Activated T-helper 9 cell treated with anti-CD3 and anti-CD28 coated beads, Interleukin-2, amount 50 U/mL, for 16 hours (primary cell): ENCODE measurements at places on chromosomes 6 and 20.
A peak's percentile ranks its signal among the peaks of the same experiment; 100 is the strongest.

GRCh38 chr6:41451515-41452163, 94.5 kb upstream of the FOXP4 start:
- DNase-seq: no peak

- DNase-seq: no peak
These were observed 134.4 kb downstream of the ARHGAP18 start for GRCh38 chr6:129575378-129576118.

GRCh38 chr6:11917951-11918738, 94.0 kb upstream of the HIVEP1 start:
- no peak for DNase-seq

GRCh38 chr6:5335020-5335419, 73.7 kb downstream of the FARS2 start:
- DNase-seq: no peak

DNA sequence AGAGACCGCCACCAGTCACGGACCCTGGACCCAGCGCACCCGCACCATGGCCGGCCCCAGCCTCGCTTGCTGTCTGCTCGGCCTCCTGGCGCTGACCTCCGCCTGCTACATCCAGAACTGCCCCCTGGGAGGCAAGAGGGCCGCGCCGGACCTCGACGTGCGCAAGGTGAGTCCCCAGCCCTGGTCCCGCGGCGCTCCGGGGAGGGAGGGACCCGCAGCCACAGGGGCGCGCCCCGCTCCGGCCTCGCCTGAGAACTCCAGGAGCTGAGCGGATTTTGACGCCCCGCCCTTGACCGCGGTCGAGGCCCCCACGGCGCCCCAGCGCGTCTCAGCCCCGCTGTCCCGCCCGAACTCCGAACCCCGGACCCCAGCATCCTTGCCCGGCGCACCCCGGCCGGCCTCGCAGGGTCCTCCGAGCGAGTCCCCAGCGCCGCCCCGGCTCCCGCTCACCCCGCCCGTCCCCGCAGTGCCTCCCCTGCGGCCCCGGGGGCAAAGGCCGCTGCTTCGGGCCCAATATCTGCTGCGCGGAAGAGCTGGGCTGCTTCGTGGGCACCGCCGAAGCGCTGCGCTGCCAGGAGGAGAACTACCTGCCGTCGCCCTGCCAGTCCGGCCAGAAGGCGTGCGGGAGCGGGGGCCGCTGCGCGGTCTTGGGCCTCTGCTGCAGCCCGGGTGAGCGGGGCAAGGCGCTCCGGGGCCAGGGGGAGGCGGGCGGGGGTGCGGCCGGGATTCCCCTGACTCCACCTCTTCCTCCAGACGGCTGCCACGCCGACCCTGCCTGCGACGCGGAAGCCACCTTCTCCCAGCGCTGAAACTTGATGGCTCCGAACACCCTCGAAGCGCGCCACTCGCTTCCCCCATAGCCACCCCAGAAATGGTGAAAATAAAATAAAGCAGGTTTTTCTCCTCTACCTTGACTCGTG, at the start of gene OXT:
OXT (plus strand) TSS at position 11 of the 920 bp plus-strand sequence; CDS start at position 47, 36 bp downstream.
- peak; percentile 62 for DNase-seq

GRCh38 chr6:120608826-120609225, 725.5 kb downstream of the TBC1D32 start:
- DNase-seq: no peak

GRCh38 chr6:101640131-101640530, 246.6 kb downstream of the GRIK2 start:
- DNase-seq: no peak

DNA sequence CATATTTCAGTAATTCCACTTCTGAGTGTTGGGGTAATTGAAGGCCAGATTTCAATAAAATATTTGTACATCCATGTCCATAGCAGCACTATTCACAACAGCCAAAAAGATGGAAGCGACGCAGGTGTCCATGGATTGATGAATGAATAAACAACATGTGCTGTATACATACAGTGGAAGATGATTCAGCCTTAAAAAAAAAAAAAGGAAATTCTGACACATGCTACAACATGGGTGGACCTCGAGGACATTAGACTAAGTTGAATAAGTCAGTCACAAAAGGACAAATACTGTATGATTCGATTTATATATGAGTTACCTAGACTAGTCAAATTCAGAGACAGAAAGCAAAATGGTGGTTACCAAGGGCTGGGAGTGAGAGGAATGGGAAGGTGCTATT, 57.2 kb downstream of the TRAM2 start:
- DNase-seq: no peak

DNA sequence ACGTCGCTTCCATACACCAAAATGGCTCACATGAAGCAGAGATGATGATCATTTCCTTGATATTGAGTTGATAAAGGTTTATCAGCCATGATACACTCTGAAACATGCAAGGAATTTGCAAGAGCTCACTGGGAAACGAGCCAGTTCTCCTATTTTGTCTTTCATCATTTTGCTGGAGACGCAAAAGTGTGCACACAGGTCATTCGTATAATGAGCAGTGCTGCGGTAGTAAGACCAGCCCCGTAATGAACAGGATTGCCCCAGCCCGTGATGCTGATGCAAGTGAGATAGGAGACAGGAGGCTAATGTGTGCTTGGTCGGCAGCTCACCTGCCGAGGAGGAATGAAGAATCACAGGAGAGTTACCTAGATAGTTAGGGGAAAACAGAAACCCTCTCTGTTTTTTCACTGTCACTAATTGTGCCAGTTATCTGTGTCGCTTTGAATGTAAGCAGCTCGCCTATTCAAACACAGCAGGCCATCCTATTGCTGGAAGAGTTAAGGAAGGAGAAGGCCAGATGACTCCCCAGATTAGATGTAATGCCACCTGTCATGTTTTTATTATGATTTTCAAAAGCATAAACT, 391.8 kb downstream of the SAMD5 start:
- no peak for DNase-seq

DNA sequence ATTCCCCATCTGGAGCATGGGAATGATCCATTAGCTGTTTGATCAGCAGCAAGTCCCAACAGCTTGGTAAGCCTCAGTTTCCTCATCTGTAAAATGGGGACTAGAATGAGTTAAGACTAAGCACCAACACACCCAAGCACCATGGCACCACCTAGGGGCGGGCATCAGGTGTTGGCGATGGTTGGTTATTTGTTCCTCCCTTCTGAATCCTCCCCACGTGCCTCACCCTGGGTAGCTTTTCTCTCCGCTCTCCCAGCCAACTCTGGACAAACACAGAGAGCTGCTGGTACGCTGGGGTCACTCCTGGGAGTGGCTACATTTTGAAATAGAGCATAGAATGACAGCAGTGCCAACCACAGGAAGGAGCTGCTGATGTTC, 13.3 kb upstream of the ITPR3 start:
- DNase-seq: no peak

- DNase-seq: no peak
These were observed 177.5 kb upstream of the CST7 start for GRCh38 chr20:24771542-24772061.

GRCh38 chr6:4270001-4270400, 134.6 kb upstream of the ECI2 start:
- DNase-seq: no peak

DNA sequence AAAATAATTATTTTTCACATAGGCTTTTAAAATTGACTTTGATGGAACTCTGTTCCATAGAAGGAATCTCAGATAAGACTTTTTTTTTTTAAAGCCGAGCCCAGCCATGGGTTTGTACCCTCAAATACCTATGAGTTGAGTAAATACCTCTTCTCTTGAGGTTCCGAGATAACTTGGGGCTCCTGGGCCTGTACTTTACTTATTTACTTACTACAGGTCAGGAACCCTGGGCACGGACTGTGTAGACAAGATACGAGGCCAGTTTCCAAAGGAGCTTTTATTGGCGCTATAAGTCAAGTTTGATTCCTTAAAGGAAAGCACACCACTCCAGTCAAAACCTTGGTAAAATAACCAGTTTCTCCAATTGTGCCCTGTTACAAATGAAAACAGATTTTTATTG, 7.5 kb downstream of the AFG1L start:
- no peak for DNase-seq

DNA sequence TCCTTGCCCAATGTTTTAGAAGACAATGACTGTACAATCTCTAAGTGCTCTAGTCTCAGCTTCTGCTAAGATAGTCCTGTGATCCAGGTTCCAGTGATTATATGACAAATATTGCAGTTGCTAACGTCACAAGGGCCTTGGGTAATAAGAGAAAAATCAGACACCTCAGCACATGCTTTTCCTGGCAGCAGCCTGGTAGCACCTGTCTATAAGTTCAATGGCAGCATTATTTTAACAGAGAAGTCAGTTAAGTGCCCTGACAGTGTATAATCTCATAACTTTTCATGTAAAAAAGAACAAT, 121.3 kb upstream of the BCLAF1 start:
- DNase-seq: no peak

DNA sequence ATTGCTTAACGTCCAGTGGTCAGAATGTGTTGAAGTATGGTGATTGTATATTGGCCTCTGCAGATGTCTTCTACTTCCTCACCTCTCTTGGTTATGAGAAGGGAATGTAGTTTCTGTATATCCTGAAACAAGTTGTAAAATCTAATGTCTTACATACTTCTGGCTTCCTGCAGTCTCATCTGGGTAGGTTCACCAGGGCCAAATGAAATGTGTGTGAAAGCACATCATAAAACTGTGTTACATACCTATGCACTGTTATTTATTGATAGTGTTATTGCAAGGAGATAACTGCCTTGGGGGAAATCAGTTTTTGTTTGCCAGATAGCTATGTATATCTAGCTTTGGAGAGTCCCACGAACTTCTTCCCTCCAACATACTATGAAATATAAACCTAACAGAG, 35.7 kb upstream of the PLCG1 start:
- no peak for DNase-seq

- DNase-seq: no peak
These were observed 22.5 kb upstream of the C6orf58 start for GRCh38 chr6:127554435-127555006.

DNA sequence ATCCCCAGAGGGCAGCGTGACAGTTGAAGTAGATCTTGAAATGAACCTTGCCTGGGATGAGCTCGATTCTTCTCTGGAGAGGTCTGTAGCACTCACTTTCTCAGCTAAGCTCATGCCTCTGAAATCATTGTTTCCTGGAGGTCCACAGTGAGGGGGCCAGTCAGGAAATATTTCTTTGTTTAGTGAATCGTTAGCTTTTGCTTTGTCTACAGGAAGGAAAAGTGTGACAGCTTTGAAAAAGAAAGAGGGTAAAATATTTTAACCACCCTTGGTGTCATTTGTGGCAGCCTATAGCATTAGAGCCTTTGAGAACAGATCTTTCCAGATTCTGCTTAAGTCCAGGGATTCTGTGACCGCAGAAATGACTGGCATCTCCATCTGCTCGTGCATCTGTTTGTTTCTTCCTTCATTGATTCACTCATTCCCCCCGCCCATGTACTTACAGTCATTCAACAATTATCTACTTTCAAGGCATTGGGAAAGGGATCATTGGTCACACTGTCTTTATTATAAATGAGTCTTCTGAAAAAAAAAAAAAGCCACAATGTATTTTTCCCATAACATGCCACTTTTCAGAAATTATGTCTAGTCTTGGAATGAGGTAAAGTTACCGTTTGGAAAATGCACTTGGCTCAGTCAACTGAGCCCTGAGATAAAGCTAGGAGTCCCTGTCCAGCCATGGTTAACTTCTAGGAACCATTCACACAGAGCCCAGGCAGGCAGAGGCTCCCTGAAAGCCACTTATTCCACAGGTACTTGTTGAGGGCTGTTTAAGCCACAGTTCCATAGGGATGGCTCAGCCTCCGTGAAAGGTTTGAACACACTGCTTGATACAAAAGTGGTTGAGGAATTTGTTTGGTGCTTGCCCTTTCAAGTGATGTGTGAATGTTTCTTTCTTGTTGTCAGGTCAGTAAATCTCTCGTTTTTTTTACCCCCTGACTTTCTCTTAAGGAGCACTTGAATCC, 86.0 kb downstream of the TIAM2 start:
- DNase-seq: no peak

- DNase-seq: no peak
These were observed 184.0 kb downstream of the PRDM13 start for GRCh38 chr6:99790679-99791078.

GRCh38 chr6:2310042-2310441, 64.6 kb upstream of the GMDS start:
- DNase-seq: no peak

DNA sequence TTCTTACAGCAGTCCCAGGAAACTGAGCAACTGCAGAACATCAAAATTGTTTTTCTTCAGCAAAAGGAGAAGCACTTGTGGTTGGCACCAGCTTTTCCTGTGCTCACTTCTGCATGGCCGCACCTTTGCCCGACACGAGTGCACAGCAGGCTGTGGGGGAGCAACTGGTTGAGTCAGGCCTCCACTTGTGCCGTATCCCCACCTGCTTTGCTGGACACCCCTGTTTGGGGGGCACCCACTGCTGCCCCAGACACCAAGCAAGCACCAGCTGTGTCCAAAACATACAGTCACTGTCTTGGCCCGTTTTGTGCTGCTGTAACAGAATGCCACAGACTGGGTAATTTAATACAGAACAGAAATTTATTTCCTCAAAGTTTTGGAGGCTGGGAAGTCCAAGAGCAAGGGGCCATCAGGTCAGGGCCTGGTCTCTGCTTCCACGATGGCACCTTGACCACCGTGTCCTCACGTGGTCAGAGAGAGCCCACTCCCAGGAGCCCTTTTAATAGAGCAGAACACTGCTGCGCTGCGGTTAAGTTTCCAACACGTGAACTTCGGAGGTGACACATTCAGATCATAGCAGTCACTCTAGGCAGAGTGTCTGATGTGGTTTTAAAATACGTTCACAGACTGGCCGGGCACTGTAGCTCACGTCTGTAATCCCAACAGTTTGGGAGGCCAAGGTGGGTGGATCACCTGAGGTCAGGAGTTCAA, 8.7 kb upstream of the GMEB2 start:
- DNase-seq: no peak

DNA sequence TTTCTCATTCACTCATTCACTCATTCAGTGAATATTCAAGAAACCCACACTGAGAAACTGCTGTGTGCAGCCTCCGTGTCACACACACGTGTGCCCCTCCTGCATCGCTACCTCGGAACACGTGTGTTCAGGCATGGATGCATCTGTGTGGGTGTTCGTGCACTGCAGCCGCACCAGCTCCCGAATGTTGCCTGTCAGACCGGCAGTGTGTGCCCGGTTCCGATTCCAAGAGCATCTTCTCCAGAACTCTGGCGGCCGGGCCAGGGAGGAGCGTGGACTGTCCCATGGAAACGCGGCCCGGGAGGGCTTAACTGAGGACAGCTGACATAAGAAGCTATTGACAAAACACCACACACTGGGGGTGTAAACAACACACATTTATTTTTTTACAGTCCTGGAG, 216.0 kb downstream of the DLL1 start:
- no peak for DNase-seq

- no peak for DNase-seq
These were observed 430.1 kb upstream of the JAG1 start for GRCh38 chr20:11103866-11104265.

GRCh38 chr6:21967056-21967974, 329.5 kb downstream of the PRL start:
- DNase-seq: no peak

- no peak for DNase-seq
These were observed 1.6 kb downstream of the MYLIP start for GRCh38 chr6:16130437-16130891.

GRCh38 chr6:105397987-105398386, 4.9 kb downstream of the PREP start:
- DNase-seq: no peak

GRCh38 chr6:733431-734219, 40.7 kb upstream of the EXOC2 start:
- no peak for DNase-seq
